ENCODE measurements at places on chromosomes 5 and 9. TPM values are rescaled to one million over a fixed set of nuclear protein-coding genes. Genes with fewer than 3 reads are reported as not detected.
A peak's percentile ranks its signal among the peaks of the same experiment; 100 is the strongest.

- DNase-seq = no peak
Observed at GRCh38 chr9:80595192-80595591, 1023.4 kb downstream of the TLE4 start.

DNA sequence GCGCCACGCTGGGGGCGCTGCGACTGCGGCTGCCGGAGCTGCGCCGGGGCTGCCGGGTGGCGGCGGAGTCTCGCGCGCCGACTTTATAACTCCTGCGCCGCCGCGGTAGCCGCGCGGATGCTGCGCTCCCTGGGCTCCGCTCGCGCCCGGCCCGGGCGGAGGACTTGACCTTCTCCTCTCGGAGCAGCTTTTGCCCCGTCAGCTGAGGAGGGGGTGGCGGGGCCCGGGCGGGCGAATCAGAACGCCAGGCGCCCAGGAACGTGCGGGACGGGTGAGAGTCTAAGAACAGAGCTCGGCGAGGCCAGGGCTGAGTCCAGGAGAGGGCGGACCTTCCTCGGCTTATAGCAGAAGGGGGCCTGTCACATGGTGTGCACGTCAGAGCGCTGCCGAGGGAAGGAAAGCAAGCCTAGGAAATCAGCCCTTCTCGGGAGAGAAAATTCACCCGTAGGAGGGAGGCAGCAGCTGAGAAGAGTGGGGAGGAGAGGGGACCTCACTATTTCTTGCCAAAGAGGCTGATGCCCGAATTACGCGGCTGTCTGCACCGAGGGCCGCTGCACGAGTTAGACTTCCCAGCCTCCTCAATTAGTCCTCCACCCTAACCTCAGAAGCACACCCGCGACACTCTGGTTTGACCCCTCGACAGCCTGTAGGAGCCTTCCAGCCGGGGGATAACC is at the start of gene FOXD1:
Gene FOXD1 (minus strand): TSS at position 315 of the 674 bp plus-strand sequence. CDS start 415 bp downstream, outside the sequence.
- peak; percentile 93 for DNase-seq

DNA sequence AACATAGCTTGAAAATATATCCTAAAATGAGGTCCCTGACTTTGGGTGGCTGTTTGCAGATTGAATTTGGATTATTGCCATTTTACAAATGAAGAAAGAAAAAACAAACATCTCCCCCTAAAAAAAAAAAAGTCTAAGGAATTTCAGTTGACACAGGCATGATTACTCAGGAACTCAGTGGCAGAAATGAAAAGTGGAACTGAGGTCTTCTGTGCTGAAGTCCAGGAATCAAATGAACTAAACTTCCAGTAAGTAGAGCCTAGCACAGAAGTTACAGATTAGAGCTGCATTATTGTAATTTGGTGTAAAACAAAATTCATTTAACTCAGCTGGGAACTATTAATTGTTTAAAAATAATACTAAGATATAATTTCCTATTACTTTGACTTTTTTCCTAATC is 26.7 kb downstream of the FAM170A start:
- no peak for DNase-seq

DNA sequence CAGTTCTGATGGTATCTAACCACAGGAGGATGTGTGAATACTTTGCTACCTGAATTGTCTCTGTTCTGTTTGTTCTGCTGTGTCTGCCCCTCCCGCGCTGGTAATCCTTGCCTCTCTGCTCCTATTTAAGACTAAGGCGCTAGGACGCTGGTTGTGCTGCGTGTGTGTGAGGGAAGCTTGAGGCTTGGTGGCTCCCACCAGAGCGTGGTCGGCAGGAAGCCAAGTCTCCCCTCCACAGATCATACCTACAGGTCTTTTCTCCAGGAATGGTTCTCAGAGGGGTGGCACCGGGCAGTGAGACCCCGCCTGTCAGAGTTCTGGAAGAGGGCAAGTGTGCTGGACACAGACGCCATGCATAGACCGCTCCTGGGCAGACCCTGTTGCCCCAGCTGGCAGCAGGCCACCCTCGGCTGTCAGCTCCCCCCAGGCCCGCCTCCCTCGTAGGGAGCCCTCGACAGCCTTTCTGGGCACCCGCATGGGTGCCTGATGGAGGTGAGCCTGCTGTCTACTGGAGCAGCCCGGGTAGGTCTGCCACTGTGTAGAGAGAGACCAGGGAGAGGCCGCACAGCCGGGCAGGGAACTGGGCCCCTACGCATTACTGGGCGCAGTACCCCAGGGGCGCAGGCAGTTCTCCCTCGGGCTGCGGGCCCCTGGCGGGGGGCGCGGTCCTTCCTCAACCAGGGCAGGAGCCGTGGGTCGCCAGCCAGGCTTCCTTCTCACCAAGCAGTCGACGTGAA is 53.4 kb upstream of the ROR2 start:
- no peak for DNase-seq

DNA sequence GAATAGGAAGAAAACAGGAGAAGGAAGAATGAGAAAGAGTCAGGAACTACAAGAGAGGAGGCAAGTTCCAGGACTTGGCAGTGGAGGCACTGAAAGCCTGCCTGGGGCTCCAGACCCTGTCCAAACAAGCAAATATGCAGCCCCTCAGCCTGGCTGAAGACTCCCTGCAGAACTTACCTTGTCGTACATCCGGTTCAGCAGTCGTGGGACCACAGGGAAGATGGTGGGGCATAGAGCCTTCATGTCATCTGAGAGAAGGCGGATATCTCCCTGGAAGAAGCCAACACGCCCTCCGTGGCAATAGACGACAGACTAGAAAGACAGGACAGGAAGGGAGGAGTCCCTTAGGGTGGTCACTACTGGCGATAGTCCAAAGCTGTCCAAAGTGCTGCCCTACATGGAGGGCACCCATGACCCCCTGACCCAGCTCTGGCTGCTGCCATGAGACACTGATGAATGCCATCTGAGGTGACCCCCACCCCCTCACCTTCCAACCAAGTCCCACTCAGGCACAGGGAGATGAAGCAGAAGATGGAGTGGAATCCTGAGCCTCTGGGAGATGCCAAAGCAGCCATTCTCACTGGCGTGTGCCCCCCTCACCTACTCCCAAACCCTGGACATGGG is 27.7 kb upstream of the MEIKIN start:
- DNase-seq = no peak

DNA sequence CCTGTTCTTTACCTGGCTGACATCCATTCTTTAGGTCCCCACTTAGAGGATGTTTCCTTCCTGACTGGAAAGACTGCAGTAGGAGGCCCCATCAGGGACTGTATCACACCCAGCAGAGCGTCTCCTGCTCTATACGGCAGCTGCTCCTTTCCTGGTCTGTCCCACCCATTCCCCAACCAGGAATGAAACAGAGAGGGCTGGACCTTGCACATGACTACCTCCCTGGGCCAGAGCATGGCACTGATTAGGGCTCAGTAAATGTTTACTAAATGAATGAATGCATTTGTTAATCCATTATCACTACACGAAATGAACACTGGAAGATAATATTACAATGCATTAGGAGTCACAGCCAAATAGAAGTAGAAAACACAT is 76.4 kb downstream of the ABCA1 start:
- DNase-seq = no peak

DNA sequence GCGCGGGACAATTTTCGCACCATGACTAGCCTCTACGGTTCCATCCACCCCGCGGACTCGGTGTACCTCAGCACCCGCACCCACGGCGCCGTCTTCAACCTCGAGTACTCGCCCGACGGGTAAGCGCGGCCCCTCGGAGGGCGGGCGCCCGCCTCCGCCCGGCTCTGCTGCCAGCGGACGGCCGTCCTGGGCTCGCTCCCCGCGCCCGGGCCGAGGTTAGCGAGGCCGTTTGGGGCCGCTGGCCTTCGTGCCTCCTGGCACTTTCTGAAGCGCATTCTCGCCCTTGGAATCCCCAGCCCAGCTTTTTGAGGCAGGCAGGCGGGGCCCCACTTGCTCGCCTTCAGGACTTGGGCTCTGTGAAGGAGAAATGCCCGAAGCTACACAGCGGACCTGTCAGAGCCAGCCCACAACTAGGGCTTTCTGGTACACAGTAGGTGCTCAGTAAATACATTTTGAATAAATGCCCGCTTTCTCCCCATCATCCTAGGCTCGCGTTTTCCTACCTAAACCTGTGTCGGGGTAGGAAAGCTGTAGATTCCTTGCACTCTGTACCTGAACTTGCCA is 772 bp downstream of the DCAF10 start:
- DNase-seq = peak; percentile 10

GRCh38 chr5:154723740-154724505 is 31.3 kb upstream of the LARP1 start:
- DNase-seq = peak; percentile 39

- no peak for DNase-seq
Observed at GRCh38 chr5:73256462-73256861, 83.5 kb downstream of the TMEM174 start.

- DNase-seq = no peak
Observed at GRCh38 chr9:94864196-94864595, 137.7 kb downstream of the AOPEP start.

DNA sequence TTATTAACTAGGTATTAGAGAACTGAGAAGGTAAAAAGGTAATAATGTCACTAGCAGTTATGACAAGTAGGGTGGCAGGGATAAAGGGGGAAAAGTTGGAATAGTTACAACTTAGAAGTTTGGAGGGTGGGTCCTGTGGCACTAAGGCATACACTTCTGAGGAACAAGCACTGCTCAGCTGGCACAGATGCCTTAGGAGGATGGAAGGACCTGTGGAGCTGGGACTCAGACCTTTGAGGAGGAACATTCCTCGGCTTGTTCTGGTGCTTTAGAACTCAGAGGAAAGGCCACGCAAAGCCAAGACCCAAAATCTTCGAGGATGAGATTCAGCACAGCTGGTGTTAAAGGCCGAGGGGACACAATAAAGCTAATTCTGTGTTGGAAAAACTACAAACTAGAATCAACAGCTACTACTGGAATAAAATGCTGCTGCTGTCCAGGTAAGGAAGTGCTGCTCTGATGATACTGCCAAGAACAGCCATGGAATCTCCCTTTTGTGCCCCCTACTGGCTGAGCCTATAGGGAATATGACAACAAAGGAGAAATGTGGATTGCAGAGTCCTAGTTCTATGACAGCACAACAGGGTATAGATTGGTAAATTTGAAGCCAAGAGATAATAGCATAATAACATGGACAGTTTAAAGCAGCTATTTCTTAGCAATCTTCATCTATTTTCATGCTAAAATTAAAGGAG is 126.7 kb downstream of the SLC25A46 start:
- peak; percentile 13 for DNase-seq

GRCh38 chr5:66307647-66308241 is 163.6 kb downstream of the SREK1 start:
- DNase-seq = peak; percentile 64

DNA sequence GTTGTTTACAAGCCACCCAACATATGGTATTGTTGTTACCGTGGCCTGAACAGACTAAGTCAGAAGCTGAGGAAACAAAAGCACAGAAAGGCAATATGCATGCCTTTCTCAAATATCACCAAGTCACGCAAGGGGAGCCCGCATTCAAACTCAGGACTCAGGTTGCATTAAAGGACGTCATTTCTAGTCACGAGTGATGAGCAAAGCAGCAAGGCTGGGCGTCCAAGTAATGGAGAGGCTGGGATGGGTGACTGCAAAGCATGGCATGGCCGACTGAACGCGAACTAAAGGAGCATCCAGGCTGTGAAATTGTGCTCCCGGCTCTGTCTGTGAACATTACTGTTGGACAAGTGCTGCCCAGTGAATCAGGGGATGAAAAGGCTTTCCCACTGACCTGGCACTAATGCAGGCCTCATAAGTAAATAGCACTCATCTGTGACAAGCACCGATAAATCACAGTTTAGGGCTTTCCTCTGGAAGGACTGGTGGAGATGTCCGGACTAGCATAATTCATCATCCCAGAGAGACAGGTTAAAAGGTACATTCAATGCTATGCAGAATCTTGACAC is 202.8 kb downstream of the SPOCK1 start:
- no peak for DNase-seq

GRCh38 chr9:132341177-132341840 is 13.5 kb downstream of the SETX start:
- no peak for DNase-seq

DNA sequence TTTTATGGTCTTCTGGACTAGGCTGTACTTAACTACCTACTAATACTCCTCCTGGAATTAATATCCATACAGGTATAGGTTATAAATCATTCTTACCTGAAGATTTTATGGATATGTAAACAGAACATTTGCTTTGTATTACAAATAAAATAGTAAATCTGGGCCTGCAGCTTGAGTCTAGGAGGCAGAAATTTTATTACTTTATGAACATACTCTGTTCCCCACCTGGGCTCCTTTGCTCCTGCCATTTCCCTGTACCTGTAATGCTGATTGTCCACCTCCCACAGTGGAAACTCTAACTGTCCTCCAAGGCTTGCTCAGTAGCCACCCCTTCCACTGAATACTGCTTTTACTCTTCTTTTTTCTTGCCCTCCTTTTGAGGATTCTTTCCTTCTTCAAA is 108.0 kb downstream of the PAM start:
- DNase-seq = no peak

- no peak for DNase-seq
Observed at GRCh38 chr5:157518963-157519362, 56.6 kb downstream of the ADAM19 start.

DNA sequence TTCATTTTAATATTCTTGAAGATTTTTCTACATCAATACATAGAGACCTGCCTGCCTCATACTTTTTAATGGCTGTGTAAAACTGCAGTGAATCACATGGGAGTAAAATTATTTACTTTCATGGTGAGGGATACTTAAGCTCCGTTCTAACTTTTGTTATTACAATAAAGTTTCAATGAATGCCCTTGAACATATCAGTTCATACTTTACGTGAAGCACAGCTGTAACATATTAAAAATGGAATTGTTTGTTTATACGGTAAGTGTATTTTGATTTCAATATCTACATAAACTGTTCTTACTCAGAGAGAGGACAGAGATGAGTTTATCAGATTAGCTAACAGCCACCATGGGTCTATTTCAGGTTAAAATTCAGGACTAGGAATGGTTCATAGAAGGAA is 155.1 kb downstream of the NR3C1 start:
- DNase-seq = no peak

GRCh38 chr9:127066851-127067136 is 55.6 kb downstream of the ANGPTL2 start:
- DNase-seq = no peak

DNA sequence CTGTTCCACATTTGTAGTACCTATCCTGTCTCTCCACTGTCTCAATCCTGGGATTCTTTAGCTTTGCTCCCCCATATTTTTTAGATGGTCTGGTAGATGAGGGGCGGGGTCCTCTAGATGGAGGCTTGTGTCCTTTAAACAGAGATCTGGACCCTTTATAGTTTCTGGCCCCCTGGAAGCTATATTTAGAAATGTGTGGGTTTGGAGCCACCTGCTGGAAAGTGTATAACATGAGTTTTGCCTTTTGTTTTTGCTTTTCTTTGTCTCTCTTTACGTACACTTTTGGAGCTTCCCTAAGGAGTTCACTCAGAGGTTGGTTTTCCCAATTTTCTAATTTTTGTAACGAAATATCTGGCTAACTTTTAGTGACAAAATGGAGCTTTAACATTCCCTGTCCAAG is 110.7 kb downstream of the CFAP95 start:
- DNase-seq = peak; percentile 10

GRCh38 chr5:77775790-77776553 is at the start of gene TBCA:
Gene TBCA, minus strand, starts transcription at chr5:77776339. Its CDS starts 82 bp downstream, at chr5:77776257.
- DNase-seq = peak; percentile 88

CMYA5 gene
- 0.32 TPM for total RNA-seq

INSYN2B gene
- total RNA-seq = 14.1 TPM

INSL4 gene
- not detected for total RNA-seq

SPINK13 gene
- total RNA-seq = not detected

F12 gene
- 1.2 TPM for total RNA-seq

ARL14EPL gene
- total RNA-seq = not detected

SOX30 gene
- 0.15 TPM for total RNA-seq

GARIN3 gene
- not detected for total RNA-seq

PRSS3 gene
- total RNA-seq = 32.3 TPM

SARDH gene
- 5.1 TPM for total RNA-seq

ADRB2 gene
- total RNA-seq = 3.1 TPM

Data from HFFc6 (cell line).